Stimulated activated naive CD8-positive, alpha-beta T cell treated with anti-CD3 and anti-CD28 coated beads, Interleukin-15, Interleukin-2, amounts not matched to agents 100 U/mL and 50 U/mL, for 24 hours (primary cell): ENCODE measurements at places on chromosomes 3 and 15.
A peak's percentile ranks its signal among the peaks of the same experiment; 100 is the strongest.

DNA sequence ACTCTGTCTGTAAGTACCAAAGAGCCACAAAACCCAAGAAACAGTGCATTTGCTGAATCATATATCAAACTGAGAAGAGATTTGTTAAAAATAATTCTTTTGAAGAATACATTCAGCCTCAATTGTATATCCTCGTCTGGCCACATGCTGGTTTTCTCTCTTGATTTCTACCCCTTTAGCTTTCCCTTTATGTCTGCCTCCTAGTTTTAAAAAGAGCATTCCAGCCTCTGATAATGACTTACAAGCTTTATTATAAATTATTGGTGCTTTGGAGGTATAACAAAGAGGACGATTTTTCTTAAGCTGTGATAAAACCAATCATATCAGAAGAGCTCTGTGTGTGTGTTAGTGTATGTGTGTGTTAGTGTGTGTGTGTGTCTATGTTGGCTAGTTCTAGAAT lies 70.4 kb upstream of the ROBO2 start:
- DNase-seq, result no peak

- DNase-seq, result no peak
Observed at GRCh38 chr3:8554696-8555095, 53.1 kb downstream of the LMCD1 start.

DNA sequence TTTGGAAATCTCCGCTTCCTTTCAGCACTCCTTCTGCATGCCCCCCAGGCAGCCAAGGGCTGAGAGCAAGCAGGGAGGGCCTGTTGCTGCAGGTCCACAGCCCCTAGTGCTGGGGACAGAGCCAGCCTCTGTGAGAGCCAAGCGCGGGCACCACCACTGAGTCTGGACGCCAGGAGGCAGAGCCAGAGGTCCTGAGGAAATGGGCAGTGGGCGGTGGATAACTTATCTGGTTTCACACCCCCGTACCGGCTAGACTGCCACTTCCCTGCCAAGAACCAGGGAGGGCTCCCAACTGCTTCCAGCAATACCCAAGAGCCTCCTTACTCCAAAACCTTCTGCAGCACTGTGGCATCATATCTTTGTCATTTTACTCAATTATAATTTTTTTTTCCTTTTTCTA lies 141.6 kb upstream of the IGF1R start:
- DNase-seq, result no peak

- no peak for DNase-seq
Observed at GRCh38 chr3:25455441-25456132, 27.5 kb downstream of the RARB start.

DNA sequence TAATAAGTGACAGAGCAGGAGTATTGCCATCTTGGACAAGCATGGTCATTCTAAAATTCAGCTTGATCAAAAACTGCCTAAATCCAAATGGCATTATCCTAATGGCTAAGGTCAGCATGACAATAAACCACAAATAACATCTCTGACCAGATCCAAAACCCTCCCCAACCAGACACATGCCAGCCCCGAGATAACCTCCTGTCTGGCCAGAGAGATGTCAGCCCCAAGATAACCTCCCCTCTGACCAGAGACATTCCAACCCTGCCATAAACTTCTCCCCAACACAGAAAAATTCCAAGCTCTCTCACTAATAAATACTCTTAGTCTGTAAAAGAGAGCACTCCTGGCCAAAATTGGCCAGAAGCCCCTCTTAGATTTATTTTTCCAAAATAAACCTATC lies 470.5 kb upstream of the UBE2E2 start:
- no peak for DNase-seq

DNA sequence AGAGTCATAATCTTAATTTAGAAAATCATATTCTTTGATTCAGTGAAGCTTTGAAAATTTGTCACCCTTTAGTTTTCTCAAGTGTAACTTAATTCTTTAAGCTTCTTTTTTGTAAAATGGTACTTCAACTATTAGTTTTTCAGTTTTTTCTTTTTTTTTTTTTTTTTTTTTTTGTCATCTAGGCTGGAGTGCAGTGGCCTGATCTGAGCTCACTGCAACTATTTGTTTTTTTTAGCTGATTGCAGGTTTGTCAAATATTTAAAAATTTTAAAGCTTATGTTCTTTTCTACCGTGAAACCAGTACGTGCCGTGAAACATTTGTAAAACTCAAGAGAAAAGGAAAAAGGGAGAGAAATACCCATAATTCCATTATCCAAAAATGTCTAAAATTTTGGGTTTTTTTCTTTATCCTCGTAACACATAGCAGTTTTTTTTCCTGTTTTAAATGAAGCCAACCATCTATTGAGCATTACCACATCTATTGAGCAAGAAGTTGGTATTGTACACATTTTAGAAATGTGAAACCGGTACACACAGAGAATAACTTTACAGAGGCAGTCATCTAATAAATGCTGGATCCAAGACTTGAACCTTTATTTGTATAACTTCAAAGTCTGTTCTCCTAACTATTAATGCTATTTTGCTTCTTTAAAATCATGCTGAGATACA lies 25.7 kb downstream of the ECT2 start:
- DNase-seq, result no peak

DNA sequence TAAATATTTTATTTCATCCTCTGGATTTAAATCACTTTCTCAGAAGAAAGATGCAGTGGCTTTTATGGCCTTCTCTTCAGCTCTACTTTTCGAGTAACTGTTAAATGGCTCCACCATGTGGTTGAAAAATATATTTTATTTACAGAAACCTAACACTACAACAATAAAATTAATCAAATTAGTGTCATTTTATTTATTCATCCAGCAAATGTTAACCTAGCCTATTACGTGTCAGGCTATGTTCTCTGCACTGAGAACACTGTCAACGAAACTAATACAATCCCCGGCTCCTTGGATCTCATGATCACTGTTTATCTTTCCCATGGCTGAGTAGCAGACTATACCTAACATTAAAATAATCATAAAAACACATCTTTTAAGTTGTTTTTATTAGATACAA lies 148.0 kb upstream of the OSTN start:
- no peak for DNase-seq

DNA sequence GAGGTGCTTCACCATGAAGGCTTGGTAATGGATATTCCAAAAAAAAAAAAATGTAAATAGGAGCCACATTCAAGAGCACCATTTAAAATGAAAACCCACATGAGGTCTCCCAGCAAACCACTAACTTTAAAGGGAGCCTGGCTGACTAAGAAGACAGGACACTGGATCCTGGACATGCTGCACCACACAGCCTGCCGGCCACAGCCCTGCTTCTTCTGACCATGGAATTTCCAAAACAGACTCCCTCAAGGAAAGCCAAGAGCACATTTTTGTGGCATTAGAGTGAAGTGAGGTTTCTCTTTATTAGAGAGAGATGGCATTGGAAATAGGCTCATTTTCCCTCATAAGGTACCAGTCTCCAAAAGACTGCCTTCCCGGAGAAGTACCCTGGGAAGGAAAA lies 113.9 kb downstream of the RORA start:
- no peak for DNase-seq

DNA sequence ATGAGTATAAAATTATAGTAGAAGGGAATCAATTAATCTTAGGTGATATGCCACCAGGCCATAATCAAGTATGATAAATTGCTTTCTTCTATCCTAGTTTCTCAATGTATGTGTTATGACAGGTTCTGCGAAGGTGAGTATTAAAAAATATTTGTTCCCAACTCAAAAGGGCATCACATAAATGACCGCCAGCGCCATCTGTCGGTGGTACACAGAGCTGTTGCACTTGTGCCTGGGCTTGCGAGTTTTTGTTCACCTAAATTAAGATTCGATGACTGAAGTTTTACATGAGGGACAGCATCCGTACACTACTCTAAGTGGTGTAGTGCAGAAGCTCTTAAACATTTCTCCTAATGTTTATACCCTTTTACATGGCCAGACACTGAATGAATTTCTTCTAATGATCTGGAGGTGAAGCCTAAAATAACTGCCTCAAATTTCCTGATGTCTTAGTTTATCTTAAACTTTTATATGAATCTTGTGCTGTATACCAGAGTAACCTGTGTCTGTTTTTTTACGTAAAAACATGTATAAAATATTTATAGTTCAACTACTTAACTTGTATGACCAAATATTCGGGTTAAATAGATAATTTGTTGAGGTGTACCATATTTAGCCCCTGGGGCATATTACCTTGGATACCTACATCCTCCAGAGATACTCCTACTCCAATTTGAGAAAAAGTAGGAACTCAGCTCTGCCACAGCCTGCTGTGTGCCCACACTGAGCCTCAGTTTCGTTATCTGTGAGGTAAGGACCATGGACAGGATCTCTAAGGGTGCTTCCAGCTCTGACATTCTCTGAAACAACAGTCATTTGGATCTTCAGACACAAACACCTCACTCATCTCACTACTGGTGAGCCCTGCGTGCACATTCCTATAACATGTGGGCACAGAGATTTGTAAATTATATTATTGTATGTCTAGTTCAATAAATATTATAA lies 365.6 kb downstream of the MAGI1 start:
- DNase-seq, result peak; percentile 32

DNA sequence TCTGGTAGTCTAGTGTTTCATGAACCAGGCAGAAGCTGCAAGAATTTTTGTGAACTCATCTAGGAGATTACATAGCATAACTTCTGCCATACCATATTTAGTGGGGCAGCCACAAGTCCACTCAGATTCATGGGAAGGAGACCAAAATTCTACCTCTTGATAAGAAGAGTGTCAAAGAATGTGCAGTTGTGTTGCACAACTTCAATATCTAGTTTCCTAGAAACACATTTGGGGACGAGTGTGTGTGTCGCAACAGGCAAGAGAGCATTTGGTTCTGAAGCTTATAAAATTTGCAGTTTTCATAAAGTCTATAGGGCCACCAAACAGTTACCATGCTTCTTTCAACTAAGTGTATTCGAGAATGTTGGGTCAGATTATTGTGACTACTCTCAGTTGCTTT lies 115.3 kb downstream of the KCNH8 start:
- DNase-seq, result no peak

GRCh38 chr15:44096596-44096995 lies 98.5 kb downstream of the FRMD5 start:
- DNase-seq, result no peak

GRCh38 chr3:32913790-32914446 lies 37.5 kb upstream of the CCR4 start:
- no peak for DNase-seq

GRCh38 chr3:196524527-196524926 lies 9.4 kb upstream of the SMCO1 start:
- DNase-seq, result no peak

GRCh38 chr3:34285827-34286188 lies 487.4 kb downstream of the PDCD6IP start:
- DNase-seq, result no peak

GRCh38 chr15:63076714-63077046 lies 34.1 kb downstream of the TPM1 start:
- DNase-seq, result no peak
